Upper lobe of right lung (tissue), 1 donor: ENCODE measurements at places on chromosomes 4 and X. TPM values are rescaled to one million over a fixed set of nuclear protein-coding genes. Genes with fewer than 3 reads are reported as not detected.
A peak's percentile ranks its signal among the peaks of the same experiment; 100 is the strongest.

Gene AGA
- total RNA-seq, result 30.2 TPM

Gene PLXNA3
- total RNA-seq, result 49.0 TPM

Gene XKRX
- 8.4 TPM for total RNA-seq

Gene CENPC
- total RNA-seq, result 24.0 TPM

Gene MAGEB6
- total RNA-seq, result not detected

Gene PKD2
- 37.8 TPM for total RNA-seq

GRCh38 chr4:109676886-109677285, 26.4 kb downstream of the CASP6 start:
- no peak for DNase-seq

DNA sequence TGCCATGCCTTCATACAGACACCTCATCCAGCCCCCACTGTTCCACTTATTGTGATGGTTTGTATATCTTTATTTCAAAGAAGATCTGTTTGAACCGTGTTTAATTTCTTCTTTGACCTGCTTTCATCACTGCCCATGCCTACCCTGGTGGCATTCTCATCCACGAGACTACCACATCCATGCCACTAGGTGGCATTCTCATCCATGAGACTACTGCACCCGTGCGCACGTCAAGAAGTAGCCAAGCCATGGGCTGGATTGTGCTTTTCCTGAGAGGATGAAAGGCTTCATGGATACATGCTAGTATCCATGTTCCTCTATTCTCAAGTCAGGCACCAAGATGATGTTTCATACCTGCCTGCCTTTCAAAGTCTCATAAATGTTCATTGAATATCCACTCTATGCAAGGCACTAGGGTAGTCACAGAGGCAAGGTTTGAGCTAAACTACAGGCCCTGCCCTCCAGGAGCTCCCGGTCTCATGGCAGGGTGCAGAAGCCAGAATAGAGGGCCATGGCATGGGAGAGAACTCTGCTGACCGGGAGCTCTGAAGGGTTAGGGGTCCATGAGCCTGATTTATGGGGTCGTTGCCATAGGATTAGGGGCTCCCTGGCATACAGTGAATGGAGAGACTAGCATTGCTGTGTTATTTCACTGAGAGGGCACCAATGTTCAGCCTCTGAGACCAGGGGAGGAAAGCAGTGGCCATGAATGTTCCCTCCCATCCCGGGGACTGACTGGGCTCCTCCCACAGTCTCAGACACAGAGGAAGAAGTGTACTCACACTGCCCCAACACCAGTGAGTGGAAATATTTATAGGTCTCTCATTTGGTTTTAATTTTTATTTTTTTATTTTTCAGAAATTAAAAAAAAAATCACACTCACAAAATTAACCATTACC, 24.8 kb upstream of the EOLA2 start:
- no peak for DNase-seq

- DNase-seq, result no peak
These were observed 762 bp downstream of the PIGA start for GRCh38 chrX:15334561-15334960.

- no peak for DNase-seq
These were observed 10.6 kb upstream of the PUDP start for GRCh38 chrX:7158468-7158990.

DNA sequence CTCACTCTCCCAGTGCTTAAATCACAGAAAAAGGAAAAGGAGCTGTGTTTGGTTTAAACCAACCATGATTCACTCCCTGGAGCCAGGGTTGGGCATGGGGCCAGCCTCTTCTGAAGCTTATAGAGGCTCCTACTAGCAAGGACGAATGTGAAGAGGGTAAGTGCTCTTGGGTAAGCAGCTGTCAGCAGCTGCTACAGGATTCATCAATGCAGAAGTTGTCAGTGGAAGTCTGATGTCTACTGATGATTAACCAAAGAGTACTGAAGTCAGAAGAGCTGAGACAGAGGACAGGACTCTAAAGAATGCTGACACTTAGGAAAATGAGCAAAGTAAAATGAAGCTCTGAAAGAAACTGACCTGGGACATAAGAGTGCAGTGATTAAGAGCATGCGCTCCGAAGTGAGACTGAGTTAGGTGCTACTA, 32.7 kb upstream of the JADE1 start:
- DNase-seq, result peak; percentile 90

DNA sequence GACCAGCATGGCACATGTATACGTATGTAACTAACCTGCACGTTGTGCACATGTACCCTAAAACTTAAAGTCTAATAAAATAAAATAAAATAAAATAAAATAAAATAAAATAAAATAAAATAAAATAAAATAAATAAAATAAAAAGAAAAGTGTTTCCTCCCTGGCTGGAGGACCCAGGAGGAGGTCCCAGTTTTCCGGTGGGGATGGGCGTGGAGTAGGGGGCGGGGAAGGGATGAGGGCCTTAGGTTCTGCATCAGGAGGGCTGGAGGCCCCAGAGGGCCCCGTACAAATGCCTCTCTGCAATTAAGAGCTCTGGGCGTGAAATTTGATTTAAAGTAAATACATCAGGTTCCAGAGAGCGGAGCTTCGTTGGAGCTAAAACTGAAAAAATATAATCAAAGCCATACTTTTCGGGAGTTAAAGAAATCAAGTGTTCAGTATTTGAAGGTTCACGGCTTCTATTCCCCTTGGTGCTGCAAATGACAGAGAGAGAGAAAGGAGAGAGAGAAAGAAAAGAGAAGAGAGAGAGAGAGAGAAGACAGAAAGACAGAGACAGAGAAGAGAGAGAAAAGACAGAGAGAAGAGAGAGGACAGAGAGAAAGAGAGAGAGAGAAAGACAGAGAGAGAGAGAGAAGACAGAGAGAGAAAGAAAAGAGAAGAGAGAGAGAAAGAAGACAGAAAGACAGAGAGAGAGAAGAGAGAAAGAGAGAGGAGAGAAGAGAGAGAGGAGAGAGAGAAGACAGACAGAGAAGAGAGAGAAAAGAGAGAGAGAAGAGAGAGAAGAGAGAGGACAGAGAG, 8.7 kb upstream of the SHOX start:
- DNase-seq, result no peak

GRCh38 chr4:122842392-122842791, 15.8 kb downstream of the FGF2 start:
- no peak for DNase-seq

- DNase-seq, result no peak
These were observed 544.9 kb downstream of the ANKRD50 start for GRCh38 chr4:124167602-124168001.

DNA sequence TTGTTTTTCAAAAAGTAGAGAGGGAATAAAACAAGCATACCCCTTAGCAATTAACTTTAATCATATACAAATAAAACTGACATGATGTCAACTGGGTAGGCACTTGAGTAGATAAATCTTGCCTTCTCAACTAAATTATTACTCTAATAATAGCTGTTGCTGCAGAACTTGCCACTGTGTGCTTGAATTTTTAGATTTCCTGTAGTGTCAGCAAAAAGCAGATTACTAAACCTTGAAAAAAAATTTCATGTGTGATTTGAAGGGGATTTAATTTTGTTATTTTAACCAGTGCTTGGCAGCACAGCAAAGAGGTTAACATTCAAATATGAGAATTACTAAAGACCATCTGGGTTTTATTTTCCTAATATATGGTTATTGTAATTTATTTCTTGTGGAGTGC, 438.3 kb upstream of the SPANXN1 start:
- DNase-seq, result no peak

- peak; percentile 81 for DNase-seq
These were observed 999 bp upstream of the CTBP1 start for GRCh38 chr4:1249731-1250526.

DNA sequence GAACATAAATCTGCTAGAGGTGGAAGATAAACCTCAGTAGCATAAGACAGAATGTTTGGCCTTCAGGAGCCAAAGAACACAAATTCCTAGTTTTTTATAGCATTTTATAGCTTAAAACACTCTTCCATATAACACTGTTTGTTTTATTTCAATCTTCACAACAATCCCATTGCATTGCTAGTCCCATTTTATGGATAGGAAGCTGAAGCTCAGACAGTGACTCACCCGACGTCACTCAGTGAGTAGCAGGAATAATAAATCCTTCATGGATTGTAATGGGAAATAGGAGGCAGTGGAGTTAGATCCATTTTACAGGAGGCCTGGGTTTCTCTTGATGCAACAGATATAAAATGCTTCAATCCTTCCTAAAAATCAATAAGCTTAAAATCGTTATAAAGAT, 217.5 kb downstream of the RAB28 start:
- DNase-seq, result no peak

DNA sequence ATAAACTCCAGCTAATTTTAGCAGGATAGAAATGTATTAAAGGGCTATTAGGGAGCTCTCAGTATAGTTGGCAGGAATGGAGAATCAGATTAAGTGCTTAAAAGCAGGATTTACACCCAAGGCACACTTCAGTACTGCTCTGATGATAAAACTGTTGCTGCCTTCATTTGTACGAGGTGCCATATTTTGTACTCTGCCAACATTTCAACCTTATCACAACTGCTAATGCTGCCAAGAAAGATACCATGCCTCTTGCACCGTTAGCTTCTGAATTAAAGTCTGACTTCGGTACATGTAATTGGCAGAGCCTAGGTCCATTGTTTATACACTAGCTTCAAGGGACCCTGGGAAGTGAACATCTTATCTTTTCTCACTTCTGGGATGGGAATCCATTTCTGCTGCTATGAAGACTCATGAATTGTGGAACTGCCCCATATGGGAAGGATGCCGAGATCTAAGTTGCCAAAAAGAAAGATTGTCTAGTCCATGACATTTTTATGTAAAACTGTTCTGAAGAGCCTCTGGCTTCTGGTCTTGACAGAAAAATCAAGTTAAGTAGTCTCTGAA, 624.0 kb upstream of the IGFBP7 start:
- no peak for DNase-seq

DNA sequence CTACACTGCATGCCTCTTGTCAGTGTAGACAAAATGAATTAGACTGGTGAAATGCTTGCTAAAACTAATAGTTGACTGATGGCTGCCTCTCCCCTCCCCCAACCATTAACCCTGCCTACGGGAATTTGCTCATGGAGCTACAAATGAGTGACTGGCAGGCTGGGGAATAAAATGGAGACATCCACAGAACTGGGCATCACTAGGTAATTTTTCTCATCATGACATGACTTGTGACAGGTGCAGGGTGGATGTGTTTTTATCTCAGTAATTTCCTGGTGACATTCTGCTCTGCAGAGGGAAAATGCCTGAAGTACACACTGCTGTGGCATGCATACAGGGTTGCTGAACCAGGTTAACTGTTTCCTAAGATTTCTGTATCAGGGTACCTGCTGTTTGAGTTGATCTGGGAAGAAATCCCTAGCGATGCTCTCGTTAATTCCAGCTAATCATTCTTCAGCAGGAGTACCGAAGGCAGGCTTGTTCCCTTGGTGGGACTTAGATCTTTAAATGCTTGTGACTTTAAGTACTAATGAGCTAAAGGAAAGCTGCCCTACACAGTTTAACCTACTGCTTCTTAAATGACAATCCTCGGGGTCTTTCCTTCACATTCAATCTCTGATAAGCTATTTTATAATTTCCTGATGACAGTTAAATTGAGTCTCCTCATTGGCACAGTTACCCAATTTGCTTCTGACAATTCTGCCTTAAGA, 376.3 kb upstream of the LCORL start:
- no peak for DNase-seq

DNA sequence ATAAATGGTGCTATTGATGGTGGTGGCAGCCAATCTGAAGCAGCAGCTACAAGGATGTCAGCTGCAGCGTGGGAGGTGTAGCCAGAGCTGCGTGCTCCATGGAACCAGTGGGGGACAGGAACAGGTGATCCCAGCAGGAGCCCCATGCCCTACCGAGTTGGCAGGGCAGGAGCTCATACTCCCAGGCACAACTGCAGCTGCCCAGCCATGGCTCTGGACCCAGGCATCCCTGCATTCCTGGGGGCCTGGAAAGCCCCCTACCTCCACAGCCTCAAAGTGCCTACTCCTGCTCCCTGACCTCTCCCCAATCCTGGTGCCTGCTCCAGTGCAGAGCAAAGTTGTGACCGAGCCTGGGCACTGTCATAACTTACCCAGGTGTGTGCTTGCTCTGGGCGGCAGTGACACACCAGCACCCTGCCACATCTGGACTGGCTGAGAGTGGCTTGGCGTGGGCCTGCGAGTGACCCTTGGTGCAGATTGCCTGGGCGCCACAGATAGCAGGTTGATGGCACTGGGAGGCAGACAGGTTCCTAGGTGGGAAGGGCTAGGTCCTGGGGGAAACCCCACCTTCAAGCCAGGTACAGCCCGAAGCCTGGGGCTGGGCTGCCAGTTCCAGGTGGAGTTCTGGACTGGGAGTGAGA, 101.1 kb downstream of the DCAF12L2 start:
- peak; percentile 26 for DNase-seq

GRCh38 chr4:105389167-105389566, 84.7 kb downstream of the PPA2 start:
- no peak for DNase-seq

GRCh38 chr4:48963042-48963679, 22.9 kb upstream of the CWH43 start:
- DNase-seq, result no peak

DNA sequence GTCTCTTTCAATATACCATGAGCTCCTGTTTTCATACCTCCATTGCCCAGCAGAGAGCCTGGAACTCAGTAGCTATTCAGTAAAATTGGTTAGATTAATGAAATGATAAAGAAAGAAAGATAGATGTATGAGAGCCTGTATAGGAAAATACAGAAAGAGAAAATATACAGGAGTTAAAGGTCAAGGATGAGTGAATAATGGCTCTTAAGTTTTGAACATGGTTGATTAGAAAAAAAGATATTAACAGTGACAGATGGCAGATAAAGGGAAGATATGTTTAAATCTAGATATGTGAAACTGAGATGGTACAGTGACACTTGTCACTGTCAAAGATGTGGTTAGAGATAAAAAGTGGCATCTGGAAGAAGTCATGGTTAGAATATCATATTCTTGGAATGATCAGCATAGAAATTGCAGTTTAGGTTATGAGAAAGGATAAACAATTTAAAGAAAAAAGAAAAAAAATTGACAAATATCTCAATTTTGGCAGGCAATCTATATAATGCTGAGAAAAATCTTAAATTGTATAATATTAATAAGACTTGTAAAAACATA, 179.2 kb downstream of the TBCK start:
- no peak for DNase-seq

GRCh38 chrX:77493677-77494553, 46.7 kb downstream of the FGF16 start:
- no peak for DNase-seq

- DNase-seq, result no peak
These were observed 70.0 kb downstream of the NPNT start for GRCh38 chr4:105965183-105965800.
